IMR-90 (cell line): ENCODE measurements at places on chromosomes 12 and 14. TPM values are rescaled to one million over a fixed set of nuclear protein-coding genes. Genes with fewer than 3 reads are reported as not detected.
A peak's percentile ranks its signal among the peaks of the same experiment; 100 is the strongest.

Gene PDZRN4
- not detected in 2 replicates for polyA plus RNA-seq

Gene ST8SIA1
- polyA plus RNA-seq = not detected in 2 replicates

DNA sequence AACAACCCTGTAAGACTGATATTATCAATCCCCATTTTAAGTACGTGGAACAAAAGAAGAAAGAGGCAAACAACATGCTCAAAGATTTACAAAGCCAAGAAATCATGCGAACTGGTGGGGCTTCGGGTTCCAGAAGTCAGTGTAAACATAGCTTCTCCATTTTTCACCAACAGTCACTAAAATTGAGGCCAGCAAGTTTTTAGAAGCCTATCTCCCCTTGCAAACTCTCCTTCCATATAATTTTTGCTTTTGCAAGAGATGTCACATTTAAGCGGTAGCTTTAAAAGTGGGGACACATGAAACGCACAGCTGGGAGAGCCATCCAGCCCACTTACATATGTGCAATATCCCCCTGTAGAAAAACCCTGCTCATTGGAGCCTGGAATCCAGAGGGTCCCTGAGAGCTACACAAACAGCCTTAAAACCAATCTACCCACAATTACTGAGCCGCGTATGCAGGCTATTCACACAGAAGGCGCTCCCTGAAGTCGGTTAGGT, 797 bp downstream of the SLC11A2 start:
- peak; percentile 32 for DNase-seq

DNA sequence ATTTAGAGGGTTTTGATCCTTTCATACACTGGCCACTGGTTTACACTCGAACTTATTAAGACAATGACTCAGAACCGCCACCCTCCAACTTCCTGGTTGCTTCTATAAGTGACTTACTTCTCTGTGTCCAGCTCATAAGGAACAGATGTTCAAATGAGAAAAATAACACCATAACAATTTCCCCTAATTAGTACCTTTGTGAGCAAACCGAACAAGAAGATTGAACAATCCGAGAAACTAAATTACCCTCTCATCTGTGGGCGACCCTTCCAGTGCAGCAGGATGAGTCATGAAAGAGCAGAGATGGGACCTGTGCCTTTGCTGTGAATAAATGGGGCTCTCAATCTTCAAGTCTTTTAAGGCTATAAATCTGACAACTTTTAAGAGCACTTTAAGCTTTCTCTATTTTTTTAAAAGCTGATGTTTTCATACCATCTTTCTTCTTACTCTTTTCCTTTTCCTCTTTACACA, 146.8 kb upstream of the RASSF8 start:
- peak; percentile 36 for DNase-seq

DNA sequence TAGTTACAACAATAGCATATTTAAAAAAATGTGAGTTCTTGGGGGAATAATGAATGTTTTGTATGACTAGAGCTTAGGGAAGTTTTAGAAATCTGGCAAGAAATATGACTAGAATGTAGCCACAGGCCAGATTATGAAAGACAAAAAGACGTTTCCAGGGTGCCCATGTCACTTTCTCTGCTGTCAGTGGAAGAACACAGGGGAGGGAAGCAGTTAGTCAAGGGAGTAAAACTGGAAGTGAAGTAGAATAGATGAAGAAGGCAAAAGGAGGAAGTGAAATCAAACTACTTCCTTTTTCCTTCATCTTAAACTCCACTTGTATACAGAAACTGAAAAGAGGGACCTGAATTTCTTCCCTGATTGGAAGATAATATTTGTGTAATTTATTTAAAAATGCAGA, 81.2 kb upstream of the ATP2B1 start:
- DNase-seq = no peak
